Stimulated activated CD4-positive, alpha-beta T cell treated with anti-CD3 and anti-CD28 coated beads, Interleukin-1b, Interleukin-23, amount 100 ng/mL, for 1 hour (primary cell): ENCODE measurements at places on chromosomes 4 and X.
A peak's percentile ranks its signal among the peaks of the same experiment; 100 is the strongest.

GRCh38 chr4:168101026-168101425 lies 8.7 kb downstream of the ANXA10 start:
- no peak for DNase-seq

DNA sequence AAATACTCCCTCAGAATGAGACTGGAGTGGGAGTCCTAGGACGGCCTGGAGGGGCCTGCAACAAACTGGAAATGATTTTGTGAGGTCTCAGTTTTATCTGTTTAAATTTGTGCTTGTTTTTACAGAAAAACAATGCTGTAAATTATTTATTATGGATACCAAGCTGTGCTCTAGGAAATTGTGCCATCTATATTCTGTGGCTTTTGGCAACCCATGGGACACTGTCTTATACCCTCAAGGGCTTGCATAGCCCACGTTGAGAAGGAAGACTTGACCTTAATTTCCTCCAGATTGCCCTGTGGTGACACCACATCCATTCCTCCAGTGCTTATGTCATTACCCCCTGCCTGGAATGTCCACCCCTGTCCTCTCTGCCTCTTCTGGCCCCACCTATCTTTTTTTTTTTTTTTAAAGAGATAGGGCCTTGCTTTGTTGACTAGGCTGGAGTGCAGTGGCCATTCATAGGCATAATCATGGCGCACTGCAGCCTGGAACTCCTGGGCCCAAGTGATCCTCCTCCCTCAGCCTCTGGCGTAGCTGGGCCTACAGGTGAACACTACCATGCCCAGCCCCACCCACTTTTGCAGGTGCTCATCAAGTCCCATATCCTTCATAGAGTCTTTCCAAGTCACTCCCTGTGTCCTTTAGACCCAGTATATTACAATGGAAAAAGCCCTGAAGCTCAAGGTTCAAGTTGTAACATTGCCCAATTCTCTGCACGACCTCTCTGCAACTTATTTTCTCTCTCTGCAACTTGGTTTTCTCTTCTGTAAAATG lies 77.4 kb downstream of the HPRT1 start:
- DNase-seq = no peak

DNA sequence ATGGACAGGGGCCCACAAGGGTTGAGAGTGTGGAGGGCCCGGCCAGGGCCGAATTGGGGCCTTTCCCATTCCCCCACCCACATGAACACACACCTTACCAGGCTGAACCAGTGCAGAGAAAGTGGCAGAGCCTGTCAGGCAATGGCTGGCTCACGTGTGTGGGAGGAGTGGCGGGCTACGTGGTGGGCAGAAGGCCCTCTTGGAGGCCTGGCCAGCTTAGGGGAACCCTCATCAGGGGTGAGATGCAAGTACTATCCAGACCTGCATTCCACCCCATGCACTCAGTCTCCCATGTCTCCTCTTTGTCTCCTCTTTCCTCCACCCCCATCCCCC lies 965 bp downstream of the TCEAL4 start:
- DNase-seq = no peak

DNA sequence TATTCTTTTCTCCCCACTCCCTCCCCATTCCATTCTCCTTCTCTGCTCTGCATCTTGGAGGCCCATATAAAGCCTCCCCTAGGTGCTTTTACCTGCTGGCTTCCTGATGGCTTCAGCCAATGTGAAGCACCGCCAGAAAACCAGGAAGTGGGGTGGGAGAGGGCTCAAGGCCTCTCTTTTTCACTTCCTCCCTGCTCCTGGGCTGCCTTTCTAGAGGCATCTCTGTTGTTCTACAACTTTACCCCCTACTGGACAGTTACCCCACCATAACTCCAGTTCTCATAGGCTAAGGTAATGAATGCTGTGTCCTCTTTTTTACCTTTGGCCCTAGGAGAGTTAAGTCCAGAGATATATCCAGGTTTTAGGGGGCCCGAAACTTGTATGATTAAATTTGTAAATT lies 62.4 kb upstream of the PPARGC1A start:
- DNase-seq = no peak

DNA sequence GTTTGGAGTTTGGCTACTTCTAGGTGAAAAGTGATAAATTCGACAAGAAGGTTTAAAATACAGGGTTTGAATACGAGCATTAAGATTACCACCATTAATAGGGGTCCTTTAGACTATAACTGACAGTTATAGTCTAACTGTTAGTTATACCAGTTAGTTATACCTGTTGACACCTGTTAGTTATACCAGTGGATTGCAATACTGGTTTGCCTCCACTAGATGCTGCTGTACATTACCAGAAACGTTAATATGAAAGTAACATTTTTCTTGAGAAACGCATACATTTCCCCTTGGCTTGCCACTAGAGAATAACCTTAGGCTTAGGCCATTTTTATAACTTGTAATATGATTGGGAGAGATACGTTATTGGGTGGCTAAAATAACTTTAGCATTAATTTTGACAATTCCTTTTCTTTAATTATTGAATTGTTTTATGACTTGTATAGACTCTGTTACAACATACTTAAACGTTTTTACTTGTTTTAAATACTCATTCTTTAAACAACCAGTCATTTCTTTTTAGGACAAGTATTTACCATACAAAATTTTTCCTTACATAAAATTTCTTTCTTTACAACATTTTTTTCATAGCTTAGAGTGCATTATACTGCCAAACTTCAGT lies 911.2 kb downstream of the FSTL5 start:
- no peak for DNase-seq

- no peak for DNase-seq
Measured at GRCh38 chr4:119010909-119011606, 122.4 kb downstream of the SYNPO2 start.

GRCh38 chrX:103175944-103176753 lies 38.8 kb upstream of the BEX4 start:
- no peak for DNase-seq

GRCh38 chrX:150587585-150588503 lies 19.4 kb downstream of the MTM1 start:
- DNase-seq = no peak

GRCh38 chr4:11471618-11472017 lies 42.9 kb upstream of the HS3ST1 start:
- DNase-seq = no peak

- no peak for DNase-seq
Measured at GRCh38 chr4:73718375-73719373, 21.7 kb upstream of the CXCL8 start.

DNA sequence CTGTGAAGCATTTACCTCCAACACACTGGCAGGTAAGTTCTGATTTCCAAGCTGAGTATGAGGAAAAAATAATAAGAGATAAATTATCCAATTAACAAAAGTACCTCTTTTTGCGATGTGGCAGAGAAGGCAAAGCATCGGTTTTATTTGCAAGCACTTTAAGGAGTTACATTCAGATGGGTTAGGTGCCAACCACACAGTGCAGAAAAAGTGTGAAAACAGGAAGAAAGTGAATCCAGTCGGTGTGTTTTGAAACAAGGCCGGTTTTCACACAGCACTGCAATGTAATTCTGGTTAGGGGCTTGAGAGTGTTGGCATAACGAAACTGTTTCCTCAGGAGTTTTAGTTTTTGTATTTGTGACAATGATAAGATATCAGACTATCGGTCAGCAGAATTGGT lies 130.8 kb upstream of the PDLIM3 start:
- DNase-seq = no peak

- DNase-seq = no peak
Measured at GRCh38 chr4:80309294-80310004, 26.1 kb upstream of the CFAP299 start.

- DNase-seq = no peak
Measured at GRCh38 chr4:136803433-136803832, 728.9 kb downstream of the PCDH18 start.

DNA sequence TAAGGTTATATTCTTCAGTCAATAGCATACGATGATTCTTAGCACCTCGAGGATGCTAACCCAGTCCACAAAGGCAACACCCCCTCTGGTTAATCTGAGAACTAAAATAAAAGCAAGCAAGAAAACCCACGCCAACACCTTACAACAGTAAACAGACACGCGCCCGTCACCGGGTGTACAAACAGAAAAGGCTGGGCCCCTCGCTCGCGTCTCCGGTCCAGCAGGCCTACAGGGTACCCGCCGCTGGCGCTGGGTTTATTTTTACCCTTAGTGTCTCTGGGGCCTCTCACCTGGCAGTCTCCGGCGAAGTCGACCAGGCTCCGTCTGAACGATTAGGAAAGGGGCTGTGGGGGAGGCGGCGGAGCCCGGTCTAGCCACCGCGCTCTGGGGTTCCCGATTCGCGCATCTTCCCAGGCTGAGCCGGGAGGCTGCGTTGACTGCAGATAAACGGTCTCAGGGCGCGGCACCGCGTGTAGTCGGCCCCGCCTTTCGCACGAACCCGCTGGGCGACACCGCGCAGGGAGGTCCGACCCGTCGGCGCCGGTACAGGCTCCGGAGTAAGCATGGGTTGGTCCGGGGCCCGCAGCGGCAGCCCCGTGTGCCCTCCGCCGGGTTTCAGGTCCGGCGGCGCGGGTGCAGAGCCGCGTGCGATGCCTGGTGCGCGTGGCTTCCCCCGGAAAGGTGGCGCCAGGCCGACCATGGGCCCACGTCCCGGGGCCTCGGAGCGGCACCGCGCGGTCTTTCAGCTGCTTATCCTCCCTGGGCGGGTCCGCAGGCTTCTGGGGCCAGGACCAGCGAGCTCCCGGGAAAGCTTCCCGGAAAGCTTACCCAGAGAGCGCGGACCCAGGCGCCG lies 441 bp downstream of the SLC9B2 start:
- DNase-seq = peak; percentile 37

DNA sequence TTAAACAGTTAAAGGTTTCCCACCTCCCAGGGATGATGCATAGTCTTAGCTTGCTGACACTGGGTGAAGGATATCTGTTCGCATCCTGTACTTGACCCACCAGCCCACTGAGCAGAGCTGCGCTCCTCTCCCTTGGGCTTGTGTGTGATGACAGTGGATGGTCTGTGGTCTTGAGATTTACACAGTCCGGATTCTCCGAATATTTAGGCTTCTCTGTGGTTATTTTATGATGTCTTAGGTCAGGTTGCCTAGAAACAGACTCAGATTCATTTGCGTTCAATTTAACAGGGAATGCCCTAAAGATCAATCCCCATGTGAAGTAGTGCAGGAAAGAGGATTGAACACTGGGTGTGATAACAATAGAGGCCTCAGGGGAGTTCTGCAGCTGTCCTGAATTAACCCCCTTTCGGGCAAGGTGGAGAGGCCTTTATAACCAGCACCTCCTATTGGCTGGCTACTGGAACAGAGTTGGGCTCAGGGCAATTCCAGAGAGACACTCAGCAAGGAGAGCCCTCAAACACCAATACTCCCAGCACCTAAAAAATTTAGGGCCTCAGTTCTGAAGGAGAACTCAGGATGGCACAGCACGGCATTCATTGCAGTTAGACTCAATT lies 653.2 kb upstream of the GALNT7 start:
- no peak for DNase-seq

- DNase-seq = no peak
Measured at GRCh38 chr4:8291701-8292477, 22.3 kb downstream of the HTRA3 start.

GRCh38 chr4:105543346-105543745 lies 9.1 kb upstream of the ARHGEF38 start:
- DNase-seq = no peak

GRCh38 chrX:38824176-38824575 lies 22.9 kb downstream of the MID1IP1 start:
- DNase-seq = no peak

DNA sequence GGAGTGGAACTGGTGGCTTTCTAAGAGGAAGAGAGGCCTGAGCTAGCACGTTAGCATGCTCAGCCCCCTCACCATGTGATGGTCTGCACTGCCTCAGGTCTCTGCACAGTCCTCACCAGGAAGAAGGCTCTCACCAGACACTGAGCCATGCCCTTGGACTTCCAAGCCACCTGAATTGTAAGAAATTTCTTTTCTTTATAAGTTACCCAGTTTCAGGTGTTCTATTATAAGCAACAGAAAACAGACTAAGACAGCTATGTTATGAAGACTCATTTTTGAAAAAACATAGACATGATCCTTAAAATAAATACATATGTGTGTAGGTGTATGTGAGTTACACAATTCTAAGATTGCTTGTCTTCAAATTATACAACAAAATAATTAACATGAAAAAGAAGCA lies 74.7 kb downstream of the CEP44 start:
- no peak for DNase-seq

DNA sequence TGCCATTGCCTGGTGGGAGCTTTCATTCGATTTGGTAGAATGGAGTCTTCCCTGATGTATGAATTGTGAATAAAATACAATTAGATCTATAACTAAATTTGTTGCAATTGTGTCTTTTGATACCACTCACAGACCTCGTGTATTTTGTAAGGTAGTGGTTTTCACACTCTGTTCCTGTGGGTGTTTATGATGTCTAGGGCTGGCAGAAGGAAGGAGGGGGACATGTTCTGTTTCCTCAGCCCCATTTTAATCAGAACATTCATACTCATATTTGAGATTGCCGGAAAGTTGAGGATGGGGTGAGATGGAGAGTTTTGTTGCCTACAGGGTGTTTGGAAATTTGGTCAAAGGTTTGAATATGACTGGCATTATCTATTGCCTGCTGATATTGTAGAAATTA lies 42.9 kb downstream of the PTTG2 start:
- no peak for DNase-seq

DNA sequence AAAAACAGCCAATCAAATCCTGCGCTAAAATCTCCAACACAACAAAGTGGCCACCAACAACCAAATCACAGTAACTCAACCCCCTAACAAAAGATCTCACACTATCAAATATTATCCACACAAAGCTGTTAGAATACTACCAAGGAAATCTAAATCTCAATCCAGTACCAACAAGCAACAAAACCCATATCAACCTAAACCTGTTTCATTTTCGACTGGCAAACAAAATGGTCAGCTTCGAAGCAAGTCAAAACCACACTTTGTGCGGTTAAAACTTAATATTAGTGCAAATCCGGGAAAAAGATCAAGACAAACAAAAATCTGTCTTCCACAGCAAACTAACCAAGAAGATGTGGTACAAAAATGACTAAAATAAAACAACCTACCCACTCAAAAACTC lies 28.7 kb upstream of the MUC7 start:
- DNase-seq = no peak

GRCh38 chr4:142383800-142384470 lies 462.2 kb downstream of the INPP4B start:
- no peak for DNase-seq

GRCh38 chr4:71382900-71383560 lies 44.2 kb downstream of the SLC4A4 start:
- DNase-seq = no peak

- no peak for DNase-seq
Measured at GRCh38 chrX:17829566-17829965, 31.5 kb downstream of the RAI2 start.
